Stomach (tissue), 19 donors: ENCODE measurements at places on chromosomes 5 and 9.
A peak's percentile ranks its signal among the peaks of the same experiment; 100 is the strongest.

- DNase-seq = no peak
These were observed 399.1 kb downstream of the MAN2A1 start for GRCh38 chr5:110088676-110089436.

DNA sequence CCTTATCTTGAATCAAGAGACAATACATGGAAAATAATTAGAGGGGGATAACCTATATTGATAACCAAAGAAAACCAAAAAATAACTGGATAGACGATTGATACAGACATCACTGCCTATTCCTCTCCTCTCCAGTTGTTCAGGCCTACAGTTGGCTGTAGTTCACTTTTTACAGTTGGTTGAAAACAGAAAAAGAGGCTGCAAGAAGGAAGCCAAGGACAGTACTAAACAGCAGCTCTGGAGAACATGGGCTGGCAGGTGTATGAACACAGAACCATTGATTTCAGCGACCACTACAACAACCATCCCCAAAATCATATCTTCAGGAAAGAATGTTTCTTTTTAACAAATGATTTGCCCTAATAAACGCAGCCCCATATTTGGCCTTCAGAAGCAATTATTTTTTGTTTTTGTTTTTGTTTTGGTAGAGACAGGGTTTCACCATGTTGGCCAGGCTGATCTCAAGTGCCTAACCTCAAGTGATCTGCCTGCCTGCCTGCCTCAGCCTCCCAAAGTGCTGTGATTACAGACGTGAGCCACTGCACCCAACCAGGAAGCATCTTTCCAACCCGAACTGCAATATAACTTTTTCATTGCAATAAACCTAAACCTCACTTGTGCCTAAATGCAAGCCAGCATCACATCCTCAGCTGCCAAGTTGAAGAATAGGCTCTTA, 64.3 kb downstream of the MLLT3 start:
- no peak for DNase-seq

DNA sequence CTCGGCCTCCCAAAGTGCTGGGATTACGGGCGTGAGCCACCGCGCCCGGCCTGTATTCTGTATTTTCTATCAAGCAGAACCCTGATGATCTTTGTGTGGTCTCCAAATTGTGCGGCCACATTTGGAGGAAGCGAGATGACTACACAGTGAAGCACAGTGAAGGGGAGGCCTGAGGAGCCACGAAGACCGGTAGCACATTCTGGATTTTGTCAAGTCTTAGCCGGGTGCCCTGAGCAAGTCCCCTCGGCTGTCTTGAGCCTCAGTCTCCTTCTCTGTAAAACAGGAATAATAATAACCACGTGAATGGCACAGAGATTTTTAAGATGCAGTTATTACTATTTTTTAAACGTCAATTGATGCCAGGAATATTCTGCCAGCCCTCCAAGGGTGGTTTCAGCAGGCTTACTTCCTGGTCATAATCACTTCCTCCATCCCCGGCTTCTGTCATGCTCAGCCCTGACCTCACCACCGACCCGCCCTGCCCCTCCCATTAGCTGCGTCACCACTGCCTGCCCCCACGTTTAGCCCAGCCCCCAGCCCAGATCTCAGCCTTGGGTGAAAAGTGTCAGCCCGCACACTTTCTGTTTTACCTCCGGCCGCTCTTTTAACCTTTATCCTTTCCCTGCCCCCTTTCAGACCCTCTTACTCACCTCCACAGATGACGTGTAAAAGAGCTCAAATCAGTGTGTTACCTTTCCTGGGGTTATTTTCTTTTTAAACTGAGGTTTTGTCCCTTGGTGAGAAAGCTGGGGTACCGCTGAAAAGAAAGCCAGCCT, 27.0 kb upstream of the ERGIC1 start:
- peak; percentile 97 for DNase-seq

- DNase-seq = peak; percentile 53
These were observed 5.2 kb downstream of the FGF1 start for GRCh38 chr5:142680605-142681259.

GRCh38 chr5:19917588-19918122, 70.3 kb downstream of the CDH18 start:
- DNase-seq = no peak

GRCh38 chr9:136011703-136012496, 50.7 kb upstream of the UBAC1 start:
- DNase-seq = peak; percentile 66

DNA sequence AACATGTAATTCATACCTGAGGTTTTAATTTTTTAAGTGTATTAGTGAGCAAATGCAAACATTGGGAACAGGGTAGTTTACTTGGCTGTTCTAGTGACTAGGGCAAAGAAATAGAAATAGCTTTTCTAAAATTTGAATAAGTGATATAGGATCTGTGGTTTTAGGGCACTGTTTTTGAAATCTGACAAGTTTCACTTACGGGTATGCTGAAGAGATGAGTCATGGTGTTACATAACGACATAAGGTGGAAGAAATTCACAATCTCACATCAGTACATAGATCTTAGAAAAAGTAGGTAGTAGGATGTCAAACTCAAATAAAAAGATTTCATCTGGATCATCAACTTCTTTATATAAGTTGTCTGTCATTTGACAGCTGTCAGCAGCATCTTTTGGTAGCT, 772.3 kb downstream of the MAT2B start:
- no peak for DNase-seq

GRCh38 chr9:5002811-5003210, 17.7 kb downstream of the JAK2 start:
- no peak for DNase-seq

GRCh38 chr9:132451276-132451675, 41.3 kb downstream of the CFAP77 start:
- no peak for DNase-seq

GRCh38 chr9:115132648-115133047, 14.7 kb upstream of the TNC start:
- DNase-seq = no peak

DNA sequence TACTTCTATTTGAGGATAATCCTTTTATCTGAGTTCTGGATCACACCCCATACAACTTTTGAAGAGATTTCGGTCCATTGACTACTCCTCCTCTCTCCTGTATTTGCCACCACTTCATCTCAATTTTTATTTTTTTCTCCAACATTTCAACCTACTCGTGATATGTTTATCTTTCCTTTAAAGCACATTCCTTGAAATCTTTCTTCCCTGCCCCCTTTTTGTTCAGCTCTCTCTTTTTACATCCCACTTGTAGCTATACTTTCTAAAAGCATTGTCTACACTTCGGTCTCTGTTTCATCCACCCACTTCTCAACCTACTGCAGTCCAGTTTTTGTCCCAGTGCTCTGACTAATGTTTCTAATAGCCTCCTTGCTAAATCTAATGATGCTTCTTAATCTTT, 299.4 kb downstream of the PSAT1 start:
- no peak for DNase-seq

- DNase-seq = no peak
These were observed 15.1 kb downstream of the TIMD4 start for GRCh38 chr5:156947925-156948324.

DNA sequence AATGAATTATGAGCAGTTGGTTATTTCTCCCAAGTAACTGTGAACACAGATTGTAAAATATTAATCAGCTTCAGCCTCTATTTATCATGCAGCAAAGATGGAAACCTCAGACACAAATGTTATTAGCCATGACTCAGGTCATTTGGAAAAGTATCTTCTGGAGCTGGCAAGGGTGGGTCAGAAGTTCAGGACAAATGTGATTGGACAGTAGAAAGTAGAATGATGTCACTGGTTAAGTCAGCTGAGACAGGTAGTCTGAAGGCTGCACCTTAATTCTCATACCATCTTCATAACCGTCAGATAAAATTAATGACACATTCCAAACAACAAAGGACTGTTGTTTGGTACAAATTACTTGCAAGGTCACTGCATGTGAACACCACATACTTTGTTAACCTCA, 140.2 kb downstream of the EMB start:
- no peak for DNase-seq

DNA sequence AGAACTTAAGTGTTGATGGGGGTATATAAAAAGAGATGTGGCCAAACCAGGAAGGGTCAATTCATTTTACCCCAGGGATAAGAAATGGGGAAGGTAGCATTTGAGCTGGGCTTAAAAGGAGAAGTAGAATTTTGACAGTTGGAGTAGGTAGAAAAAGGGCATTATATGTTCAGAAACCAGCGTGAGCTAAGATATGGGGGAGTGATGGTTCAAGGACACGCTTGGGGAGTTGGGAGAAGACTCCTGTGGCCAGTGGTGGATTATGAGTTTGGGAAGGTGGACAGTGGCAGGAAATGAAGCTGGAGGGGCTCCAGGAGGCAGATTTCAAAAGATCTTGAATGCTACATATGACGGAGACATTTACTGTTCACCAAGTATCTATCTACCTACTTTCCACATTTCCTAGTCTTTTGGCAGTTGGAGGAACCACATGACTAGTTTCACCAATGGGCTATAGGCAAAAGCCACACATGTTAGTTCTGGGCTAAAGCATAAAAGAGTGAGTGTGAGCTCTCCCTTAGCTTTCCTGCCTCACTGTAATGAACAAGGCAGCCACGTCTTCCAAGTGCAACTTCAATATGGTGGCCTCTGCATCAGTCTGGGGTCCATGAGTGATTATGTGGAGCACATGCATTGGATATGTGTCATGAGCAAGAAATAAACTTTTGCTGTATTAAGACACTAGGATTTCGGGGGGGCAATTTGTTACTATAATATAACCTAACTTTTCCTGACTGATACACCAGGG, 15.7 kb upstream of the GSN start:
- DNase-seq = no peak

DNA sequence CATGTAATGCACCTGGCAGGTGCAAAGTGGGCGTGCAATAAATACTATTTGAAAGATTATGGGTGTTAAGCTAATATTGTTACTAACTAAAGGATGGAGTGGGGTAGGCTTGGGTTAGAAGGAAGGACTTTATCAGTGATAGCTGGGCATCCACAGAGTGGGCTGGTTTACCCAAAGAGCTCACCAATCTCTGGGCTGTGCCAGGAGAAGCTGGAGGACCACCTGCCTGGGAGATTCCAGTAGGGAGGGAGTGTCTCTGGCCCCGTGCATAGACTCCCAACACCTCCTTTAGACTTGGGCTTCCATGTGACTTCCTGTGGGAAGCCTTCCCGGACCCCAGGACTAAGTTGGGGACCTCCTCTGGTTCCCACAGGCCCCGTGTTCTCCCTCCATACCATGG, 5.6 kb upstream of the URM1 start:
- no peak for DNase-seq

GRCh38 chr5:2307631-2308030, 424.9 kb upstream of the IRX4 start:
- no peak for DNase-seq

DNA sequence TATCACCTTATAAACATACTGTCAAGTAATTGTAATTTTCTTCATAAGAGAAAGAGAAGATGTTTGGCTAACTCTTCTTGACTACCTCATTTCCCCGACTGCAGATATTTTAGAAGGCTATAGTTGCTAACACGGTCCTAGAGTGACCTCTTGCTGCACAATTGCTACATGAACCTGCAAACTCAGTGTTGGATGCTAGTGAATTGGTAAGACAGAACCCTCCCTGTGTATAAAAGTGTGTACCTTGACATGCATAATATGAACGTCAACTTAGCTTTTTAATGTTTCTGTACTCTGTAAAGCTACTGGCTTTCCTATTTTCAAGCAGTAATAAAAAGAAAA, 46.7 kb upstream of the CER1 start:
- no peak for DNase-seq

DNA sequence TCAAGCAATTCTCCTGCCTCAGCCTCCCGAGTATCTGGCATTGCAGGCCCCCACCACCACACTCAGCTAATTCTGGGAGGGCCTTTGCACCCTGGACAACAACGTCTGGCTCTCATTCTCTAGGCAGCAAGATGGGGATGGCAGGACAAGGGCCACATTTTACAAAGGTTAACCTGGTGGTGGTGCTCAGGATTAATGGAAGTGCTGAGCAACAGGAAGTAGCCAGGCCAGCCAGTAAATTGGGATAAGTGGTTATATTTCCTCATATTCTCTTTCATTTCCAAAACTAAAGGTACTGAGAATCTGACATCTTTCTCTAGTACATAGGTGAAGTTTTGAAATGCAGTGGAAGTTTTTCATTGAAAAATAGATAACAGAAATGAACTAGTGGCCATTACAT, 24.7 kb upstream of the ASPN start:
- DNase-seq = no peak

DNA sequence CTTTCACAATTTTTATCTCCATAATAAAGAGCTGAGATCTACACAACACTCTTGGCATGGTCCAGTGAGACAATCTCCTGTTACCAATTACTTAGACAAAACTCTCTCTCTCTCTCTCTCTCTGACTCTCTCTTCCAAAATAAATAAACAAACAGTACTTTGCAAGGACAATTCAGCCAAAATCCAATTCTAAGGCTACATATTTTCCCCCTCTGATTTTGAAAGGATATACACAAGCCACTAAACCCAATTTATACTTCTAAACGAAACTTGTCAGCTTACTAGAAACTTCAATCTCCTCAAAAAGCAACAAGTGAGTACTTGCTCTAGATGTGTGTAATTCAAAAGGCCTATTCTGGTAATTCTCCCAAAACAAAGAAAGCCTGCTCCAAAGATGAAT, 26.3 kb upstream of the TNPO1 start:
- DNase-seq = no peak

DNA sequence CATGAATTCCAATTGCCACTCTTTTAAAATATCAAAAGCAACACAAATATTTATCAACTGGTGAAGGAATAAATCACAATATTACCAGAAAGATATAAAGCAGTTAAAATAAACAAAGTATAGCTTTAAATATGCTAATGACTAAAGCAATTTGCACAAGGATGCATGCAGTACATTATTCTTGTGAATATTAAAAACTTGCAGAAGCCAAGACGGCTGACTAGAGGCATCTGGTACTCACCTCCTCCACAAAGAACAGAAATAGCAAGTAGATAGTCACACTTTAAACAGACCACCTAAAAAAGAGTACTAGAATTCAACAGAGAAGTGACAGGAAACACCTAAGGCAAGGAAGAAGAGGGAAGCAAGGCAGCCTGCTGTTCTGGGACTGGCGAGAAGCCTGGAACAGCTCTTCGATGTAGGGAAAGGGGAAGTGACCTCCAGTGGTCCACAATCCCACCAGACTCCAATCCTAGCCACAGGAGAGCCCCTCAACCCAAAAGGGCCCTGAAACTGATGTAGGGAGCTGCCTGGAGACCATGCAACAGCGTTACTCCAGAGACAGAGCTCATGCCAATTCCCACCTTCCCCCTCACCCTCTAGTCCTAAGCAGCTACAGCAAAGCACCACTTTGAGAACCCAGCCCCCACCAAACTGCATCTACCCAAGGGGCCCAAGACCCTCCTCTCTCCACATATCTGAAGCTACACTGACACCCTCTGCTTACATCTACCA, 86.3 kb downstream of the LPAR1 start:
- no peak for DNase-seq

- peak; percentile 85 for DNase-seq
These were observed 681 bp downstream of the FNIP1 start for GRCh38 chr5:131795879-131796792.
